Brain (organoid and tissue), 16 donors: ENCODE measurements at places on chromosomes 4 and X. TPM values are rescaled to one million over a fixed set of nuclear protein-coding genes. Genes with fewer than 3 reads are reported as not detected.

The FOXR2 gene
- polyA plus RNA-seq = not detected

The PPARGC1A gene
- 2.6 TPM for polyA plus RNA-seq

The CT47B1 gene
- polyA plus RNA-seq = not detected

The SPIN3 gene
- 5.9 TPM for polyA plus RNA-seq

The VCX gene
- polyA plus RNA-seq = not detected

The HMX1 gene
- not detected for polyA plus RNA-seq

The ZXDB gene
- 4.0 TPM for polyA plus RNA-seq

The CXCL3 gene
- polyA plus RNA-seq = not detected

The WAS gene
- 2.9 TPM for polyA plus RNA-seq

The EGFL6 gene
- polyA plus RNA-seq = 0.22 TPM

The TKTL2 gene
- not detected for polyA plus RNA-seq

The SERTM2 gene
- polyA plus RNA-seq = not detected

The F11 gene
- polyA plus RNA-seq = not detected

The CDKL5 gene
- 2.4 TPM for polyA plus RNA-seq
